ENCODE measurements at places on chromosomes 2 and 18. TPM values are rescaled to one million over a fixed set of nuclear protein-coding genes. Genes with fewer than 3 reads are reported as not detected.

The GKN1 gene
- not detected for total RNA-seq

The CNRIP1 gene
- not detected for total RNA-seq

The CYBRD1 gene
- 1.1 TPM for total RNA-seq

DNA sequence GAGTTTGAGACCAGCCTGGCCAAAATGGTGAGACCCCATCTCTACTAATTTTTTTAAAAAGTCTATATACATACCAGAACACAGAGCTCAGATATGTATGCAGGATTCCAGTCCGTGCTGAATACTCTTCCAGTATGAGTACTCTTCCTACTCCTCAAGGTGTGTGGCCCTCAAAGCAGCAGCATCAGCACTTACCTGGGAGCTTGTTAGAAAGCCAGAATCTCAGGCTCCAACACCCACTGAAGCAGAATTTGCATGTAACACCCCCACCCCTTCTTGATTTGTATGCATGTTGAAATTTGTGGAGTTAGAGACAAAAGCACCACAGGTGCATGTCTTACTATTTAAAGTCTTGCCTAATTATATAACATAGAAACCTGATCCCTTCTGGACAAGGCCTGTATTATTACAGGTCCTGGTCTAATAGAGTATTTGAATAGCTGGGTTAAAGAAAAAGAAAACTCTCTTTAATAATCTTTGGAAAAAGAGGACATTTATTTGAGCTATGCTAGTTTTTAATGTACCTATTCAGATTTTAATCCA lies 50.3 kb upstream of the NFE2L2 start:
- DNase-seq = no peak

- no peak for DNase-seq
Measured at GRCh38 chr18:48009116-48009745, 78.8 kb upstream of the SMAD2 start.

DNA sequence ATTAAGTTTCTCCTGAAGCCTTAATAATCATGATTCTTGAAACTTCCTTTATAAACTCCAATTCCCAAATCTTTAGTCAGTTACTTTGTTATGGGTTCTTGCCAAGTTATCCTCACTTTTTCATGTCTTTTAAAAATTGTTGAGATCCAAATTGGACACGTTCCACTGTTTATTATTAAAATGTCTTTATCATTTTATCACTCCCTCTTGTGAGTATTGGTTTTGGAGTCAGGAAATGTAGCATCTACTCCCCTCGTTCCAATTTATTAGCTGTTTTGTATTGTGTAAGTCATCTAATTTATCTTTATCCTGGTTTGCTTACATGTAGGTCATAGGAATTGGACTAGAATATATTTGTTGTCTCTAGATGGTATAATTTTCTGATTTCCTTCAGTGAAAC lies 213.1 kb upstream of the SLC39A10 start:
- no peak for DNase-seq

DNA sequence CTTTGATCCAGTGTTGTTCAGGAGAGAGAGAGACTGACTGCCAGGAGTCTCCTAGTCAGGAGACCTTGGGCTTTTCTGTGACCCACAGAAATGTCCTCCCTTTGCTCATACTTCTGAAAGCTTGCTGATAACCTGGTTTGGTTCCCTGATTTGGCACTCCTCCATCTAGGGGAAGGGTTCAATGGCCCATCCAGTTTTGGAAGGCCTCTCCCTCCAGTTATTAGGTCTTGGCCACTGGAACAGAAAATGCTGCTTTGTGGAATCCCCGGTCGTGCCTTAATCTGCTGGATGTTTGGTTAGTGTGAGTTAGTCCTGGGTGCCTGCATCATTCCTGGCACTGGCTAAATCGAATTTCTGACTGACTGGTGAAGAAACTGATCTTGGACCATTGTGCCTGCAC lies 35.7 kb downstream of the KDM3A start:
- no peak for DNase-seq

GRCh38 chr2:37907501-37908225 lies 17.4 kb upstream of the RMDN2 start:
- DNase-seq = no peak

- DNase-seq = no peak
Measured at GRCh38 chr2:45834372-45834771, 182.9 kb downstream of the PRKCE start.

DNA sequence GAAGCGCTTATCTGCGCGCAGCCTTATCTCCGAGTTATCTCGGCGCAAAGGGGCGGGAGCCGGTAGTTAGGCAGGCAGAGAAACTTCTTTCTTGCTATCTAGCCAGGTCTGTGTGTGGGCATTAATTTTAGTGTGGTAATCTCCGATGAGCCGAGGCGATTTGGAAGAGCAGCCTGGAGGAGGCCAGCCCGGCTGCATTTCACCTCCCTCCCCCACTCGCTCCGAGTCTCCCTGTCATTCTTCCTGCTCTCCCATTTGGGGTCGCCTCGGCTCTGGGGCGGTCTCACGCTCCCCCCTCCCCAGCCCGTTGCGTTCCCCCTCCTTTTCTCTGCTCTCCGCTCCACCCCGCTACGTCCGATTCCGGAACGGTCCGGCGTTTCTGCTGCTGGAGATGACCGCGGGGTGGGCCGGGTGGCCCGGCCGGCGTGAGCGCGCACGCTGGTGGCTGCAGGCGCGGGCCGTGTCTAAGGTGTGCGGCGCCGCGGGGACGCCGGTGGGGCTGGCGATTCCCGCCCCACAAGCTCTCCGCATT lies 566 bp downstream of the GATA6 start:
- peak; percentile 32 for DNase-seq

DNA sequence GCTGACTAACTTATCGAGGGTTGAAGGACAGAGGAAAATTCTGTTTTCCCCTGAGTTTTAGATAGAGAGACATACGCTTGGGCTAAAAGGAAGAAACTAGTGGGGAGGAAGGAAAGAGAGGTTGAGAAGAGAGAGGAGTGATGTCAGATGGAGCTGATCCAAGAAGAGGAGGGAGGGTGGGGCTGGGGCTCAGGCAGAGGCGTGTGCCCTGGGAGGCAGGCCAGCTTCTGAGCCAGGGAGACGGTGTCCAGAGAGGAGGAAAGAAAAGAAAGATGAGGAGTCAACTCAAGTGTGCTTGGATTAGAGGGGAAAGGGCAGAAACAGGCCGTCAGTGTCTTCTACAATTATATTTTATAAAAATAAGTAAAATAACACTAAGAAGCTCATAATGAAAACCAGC lies 56.2 kb downstream of the EMILIN2 start:
- no peak for DNase-seq
